NCI-H2227 treated with DMSO at 0.1 percent for 48 hours (cell line): ENCODE measurements at places on chromosomes 5 and 9.

GRCh38 chr5:177097016-177097985 lies 10.6 kb downstream of the FGFR4 start:
- no peak for DNase-seq

- DNase-seq, result no peak
Measured at GRCh38 chr9:87554976-87555375, 57.3 kb downstream of the DAPK1 start.

DNA sequence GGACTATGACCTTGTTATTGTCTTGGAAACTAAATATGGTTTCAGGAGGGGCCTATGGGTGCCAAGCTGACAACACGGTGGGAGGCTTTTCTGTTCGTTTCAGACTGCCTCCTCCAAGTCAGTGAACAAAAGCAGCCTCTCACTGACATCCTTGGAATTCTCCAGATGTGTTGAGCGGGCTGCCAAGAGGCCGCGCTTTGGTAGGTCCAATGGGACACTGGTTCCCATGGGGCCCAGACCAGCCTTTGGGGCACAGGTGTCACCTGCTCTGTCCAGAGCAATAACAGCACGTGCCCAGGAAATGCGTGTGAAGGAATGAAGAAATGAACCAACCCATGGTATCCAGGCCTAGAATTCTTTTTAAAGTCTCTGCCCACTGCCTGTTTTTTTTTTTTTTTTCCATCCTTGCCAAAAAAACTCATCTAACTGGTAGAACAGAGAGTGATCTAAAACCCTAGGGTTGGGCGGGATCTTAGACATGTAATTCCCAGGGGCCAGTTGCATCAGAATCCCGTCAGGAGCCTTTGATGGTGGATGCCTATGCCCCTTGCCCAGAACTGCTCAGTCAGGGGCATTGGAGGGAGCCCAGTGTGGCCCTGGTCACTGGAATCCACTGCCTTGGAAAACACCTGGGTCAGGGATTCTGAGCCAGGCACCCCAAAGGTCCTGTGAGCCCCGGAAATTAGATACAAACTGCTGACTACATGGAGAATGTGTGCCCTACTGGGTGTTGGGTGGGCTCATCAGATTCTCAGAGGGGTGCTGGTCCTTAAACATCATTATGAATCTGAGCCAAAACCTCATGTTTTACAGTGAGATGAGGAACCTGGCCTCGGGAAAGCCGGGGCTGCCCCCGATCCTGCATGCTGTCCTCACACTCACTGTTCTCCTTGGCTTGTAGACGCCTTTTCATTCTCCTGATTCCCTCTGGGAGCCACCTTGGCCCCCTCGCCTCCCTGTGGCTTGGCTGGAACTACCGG lies 60.1 kb downstream of the GTF3C4 start:
- no peak for DNase-seq

- DNase-seq, result no peak
Measured at GRCh38 chr5:66875315-66875714, 279.1 kb downstream of the MAST4 start.
